Kidney epithelial cell (primary cell): ENCODE measurements at places on chromosomes 11 and 22. TPM values are rescaled to one million over a fixed set of nuclear protein-coding genes. Genes with fewer than 3 reads are reported as not detected.
A peak's percentile ranks its signal among the peaks of the same experiment; 100 is the strongest.

GRCh38 chr11:112658431-112658878 is 302.8 kb upstream of the NCAM1 start:
- DNase-seq = no peak

The NXF1 gene
- total RNA-seq = 40.9 and 41.4 TPM in 2 replicates

GRCh38 chr22:48536541-48537342 is 1290.9 kb downstream of the BRD1 start:
- DNase-seq = no peak

GRCh38 chr11:60925868-60926267 is 1.6 kb downstream of the TMEM132A start:
- peak; percentile 48 for DNase-seq

DNA sequence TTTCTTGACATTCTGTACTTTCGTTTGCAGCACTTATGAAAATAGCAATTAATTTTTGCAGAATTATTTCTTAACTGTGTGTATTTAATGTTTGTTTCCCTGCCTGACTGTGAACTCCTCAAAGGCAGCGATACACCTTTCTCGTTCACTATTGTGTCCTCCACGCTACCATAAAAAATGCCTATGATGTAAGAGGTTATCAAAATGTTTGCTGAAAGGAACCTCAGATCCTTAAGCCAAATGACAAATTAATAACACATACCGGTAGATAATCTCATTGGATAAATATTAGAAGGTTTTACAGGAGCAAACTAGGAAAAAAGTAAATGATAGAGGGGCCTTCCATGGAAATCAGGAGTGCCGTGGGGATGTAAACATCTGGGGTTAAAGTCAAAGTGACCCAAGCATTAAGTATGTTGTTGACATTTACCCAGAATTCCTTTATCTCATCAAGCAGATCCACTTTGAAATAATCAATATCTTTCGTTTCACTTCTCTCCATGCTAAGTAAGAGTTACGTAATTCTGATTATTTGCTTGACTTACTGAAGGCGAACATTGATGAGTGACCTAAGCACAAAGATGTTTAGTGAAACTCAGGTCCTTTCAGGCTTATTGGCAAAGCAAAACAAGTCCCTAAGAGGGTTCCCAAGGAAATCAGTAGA is 2.6 kb upstream of the OOSP3 start:
- DNase-seq = no peak

- DNase-seq = no peak
Observed at GRCh38 chr11:47553406-47553743, 443 bp upstream of the CELF1 start.

DNA sequence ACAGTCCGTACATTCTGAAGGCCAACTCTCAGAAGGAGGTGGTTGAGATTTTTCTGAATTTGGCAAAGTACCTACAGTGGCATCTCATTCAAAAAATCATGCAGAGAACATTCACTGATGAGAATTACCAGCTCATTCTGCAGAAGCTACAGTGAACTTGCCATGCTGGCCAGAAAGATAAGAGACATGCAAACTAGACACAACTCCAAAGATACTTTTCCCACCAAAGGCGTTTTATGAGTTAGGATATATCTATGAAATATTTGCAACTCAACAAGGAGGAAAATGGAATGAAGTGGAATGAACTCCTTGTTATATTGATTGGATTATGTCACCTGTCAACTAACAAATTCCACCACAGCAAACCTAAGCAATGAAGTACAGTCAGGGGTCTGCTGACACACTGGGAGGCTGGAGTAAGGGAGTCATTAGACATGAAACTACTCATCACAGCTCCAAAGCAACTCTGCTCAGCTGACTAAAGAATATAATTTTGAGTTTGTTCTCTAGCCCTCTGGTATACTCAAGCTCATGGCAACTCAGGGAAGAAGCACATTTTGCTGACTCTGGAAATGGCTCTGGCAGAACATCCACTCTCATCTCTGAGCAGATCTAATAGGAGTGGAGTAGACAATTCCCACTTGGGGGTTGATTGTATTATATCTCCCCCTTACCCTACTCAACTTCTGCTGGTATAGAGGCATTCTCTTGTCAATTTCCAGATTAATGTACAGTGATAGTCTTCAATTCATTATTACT is 22.9 kb downstream of the MAML2 start:
- DNase-seq = no peak

The NRXN2 gene
- not detected in 2 replicates for total RNA-seq

- DNase-seq = no peak
Observed at GRCh38 chr11:44224867-44225501, 85.0 kb downstream of the ALX4 start.

The TIMP3 gene
- total RNA-seq = 44.2 and 45.6 TPM in 2 replicates

DNA sequence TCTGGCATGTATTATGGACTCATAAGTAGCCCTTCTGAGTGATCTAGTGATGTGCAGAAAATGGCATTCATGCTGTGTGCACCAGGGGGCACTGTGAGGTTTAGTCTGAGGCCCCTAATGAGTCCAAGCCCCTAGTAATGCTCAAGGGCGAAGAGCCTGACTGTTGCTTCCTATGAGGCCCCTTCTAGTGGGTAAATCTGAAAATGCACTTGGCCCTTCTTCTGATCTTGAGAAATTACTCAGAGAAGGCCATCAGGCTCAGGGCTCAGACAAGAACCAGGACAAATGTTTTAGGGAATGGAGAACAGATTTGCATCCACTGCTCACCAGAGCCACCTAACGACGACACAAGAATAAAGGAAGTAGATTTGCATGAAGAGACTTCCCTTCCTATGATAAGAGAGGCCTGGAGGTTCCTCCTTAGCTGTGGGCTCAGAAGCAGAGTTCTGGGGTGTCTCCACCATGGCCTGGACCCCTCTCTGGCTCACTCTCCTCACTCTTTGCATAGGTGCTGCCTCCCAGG is 75.8 kb downstream of the GGTLC2 start:
- no peak for DNase-seq

DNA sequence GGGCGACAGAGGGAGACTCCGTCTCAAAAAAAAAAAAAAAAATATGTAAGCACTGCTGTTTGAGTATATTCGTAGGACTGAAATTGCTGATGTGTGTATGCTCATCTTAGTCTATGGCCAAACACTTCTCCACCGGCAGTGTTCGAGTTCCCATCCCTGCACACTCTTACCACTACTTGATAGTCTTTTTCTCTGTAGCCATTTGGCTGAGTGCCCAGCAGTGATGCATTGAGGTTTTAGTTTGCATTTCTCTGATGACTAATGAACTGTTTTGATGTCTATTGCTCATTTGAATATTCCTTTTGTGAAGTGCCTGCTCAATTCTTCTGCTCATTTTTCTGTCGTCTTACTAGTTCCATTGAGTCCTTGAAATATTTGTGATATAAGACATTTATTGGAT is 1.9 kb downstream of the TIRAP start:
- peak; percentile 84 for DNase-seq

The NLRP14 gene
- total RNA-seq = not detected in 2 replicates

GRCh38 chr11:22624742-22625447 is 728 bp downstream of the FANCF start:
- peak; percentile 39 for DNase-seq

GRCh38 chr22:49934160-49934890 is 15.9 kb downstream of the CRELD2 start:
- DNase-seq = no peak

GRCh38 chr11:116595305-116595880 is 177.4 kb downstream of the BUD13 start:
- DNase-seq = no peak

The KCNJ1 gene
- total RNA-seq = not detected in 2 replicates

The ZPR1 gene
- total RNA-seq = 46.9 and 82.1 TPM in 2 replicates

- no peak for DNase-seq
Observed at GRCh38 chr22:28043266-28043665, 124.2 kb upstream of the PITPNB start.

- no peak for DNase-seq
Observed at GRCh38 chr11:64086258-64087123, 50.8 kb downstream of the FLRT1 start.
